ENCODE measurements at places on chromosomes 2 and 18.

GRCh38 chr18:13606604-13607254 is 119.6 kb downstream of the FAM210A start:
- DNase-seq: no peak

DNA sequence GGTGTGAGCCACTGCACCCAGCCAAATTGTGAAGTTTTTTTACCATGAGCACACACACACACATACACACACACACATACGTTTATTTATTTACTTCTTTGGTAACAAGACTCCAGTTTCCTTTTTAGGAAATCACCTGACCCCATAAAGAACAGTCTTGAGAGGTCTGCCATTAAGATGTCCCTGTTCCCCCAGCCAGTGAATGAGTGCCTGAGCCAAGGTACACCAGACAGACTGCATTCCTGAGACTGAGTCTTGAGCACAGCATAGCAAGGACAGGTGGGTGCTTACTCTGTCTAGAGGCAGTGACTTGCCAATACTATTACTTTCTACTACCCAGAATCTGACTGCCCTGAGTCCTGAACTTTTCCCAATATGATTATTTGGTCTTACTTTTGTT is 167.2 kb upstream of the SATB2 start:
- DNase-seq: no peak

DNA sequence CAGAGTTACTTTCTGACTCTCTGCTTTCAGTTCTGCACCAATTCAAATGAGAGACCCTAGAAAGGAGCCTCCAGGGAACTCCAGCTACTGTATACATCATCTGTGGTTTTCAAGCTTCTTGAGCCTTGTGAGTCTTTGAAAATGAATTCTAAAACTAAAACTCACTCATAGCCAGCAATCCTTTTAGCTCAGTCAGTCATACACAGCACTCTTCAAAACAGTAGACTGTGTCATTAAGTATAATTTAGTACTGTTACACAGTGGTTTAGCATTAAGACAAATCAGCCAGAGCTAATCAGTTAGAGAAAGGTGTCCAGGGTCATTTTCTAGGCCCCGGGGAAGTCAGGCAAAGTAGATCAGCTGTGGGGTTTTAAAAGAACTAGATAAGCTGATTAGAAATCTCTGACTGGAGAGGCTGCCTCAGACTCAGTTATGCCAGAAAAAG is 322.1 kb upstream of the THUMPD2 start:
- no peak for DNase-seq

DNA sequence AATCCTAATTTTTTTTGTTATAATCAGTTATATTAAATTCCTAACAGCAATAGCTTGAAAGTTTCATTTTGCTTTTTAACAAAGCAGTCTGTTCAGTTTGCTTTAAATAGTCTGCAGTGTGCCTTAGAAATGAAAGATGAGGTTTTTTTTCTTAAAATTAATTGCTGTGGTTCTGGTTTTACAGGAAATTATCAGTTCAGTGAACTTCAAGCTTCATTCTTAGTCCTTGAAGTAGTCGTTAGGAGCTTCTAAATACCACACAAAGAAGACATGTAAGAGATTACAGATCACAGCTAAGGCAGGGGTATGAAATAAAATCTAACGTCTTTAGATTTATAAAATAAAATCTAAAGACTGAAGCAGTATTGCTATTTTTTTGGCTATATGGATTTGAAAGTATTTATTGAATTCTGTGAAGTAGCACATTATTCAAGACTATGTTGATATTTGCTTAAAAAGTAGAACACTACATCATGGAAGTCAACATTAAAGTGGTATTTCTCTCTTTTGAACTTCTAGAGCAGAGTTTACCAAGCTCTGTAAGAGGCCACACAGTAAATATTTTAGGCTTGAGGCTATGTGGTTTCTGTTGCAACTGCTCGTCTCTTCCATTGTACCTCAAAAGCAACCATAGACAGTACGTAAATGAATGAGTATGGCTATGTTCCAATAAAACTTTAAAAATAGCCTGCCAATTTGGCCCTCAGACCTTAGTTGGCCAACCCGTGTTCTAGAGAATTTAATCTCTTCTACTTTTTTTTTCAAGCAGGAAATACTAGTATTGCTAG is 81.5 kb upstream of the STON1 start:
- DNase-seq: no peak

DNA sequence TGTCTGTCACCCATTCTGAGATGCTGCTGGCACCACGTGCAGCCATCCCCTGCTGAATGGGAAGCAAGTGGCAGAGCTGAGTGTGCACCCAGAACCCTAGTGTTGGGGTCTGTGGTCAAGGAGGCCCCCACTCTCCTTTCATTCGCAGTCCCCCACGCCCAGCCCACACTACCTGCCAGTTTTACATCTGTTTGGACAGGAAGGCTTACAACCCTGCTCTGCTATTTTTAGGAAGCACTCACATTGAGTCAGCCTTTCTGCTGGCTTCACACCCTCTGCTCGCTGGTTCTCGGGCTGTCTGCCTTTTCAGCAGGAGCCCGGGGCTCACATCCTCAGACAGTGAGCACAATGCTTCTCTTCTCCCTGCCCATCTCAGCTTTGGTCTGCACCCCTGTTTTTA is 10.7 kb upstream of the ADCY3 start:
- DNase-seq: no peak

GRCh38 chr18:24726727-24727492 is 266.5 kb downstream of the HRH4 start:
- DNase-seq: peak; percentile 70

GRCh38 chr18:35163721-35164120 is 77.1 kb upstream of the ZNF397 start:
- DNase-seq: no peak

DNA sequence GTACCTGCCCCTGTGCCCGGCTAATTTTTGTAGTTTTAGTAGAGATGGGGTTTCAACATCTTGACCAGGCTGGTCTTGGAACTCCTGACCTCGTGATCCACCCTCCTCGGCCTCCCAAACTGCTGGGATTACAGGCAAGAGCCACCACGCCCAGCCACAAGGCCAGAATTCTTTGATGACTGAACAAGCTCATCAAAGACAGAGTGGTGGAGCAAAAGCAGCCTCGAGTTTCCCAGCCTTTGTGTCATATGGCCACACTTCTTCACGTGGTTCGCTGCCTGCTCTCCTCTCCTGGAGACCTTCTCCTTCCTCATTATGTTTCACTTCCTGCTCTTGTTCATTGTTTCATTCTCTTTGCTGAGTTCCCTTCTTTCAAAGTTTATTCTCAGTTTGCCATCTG is 9.9 kb upstream of the NPC1 start:
- DNase-seq: no peak

DNA sequence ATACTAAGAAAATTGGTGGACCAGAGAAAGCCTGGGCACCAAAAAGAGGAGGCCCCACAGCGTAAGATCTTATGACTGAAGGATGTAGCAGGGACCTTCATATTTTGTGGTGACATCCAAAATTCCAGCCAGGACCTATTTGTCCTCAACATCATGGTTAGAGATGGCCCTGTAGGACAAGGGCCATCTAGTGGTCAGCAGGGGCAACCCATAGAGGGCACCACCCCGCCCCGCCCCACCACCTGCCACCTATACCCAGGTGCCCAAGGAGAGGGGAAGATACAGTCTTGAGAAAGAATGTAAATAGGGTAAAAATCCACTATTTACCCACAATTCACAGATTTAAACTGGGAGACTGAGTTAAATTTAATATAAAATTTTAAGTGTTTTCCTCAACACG is 59.6 kb upstream of the TMEM163 start:
- DNase-seq: peak; percentile 8

GRCh38 chr2:191679818-191680600 is 2.1 kb downstream of the NABP1 start:
- peak; percentile 35 for DNase-seq

GRCh38 chr2:24083567-24084385 is 858 bp downstream of the TP53I3 start:
- peak; percentile 98 for DNase-seq

- DNase-seq: no peak
These were observed 164.1 kb downstream of the GALNT14 start for GRCh38 chr2:30974092-30974491.

DNA sequence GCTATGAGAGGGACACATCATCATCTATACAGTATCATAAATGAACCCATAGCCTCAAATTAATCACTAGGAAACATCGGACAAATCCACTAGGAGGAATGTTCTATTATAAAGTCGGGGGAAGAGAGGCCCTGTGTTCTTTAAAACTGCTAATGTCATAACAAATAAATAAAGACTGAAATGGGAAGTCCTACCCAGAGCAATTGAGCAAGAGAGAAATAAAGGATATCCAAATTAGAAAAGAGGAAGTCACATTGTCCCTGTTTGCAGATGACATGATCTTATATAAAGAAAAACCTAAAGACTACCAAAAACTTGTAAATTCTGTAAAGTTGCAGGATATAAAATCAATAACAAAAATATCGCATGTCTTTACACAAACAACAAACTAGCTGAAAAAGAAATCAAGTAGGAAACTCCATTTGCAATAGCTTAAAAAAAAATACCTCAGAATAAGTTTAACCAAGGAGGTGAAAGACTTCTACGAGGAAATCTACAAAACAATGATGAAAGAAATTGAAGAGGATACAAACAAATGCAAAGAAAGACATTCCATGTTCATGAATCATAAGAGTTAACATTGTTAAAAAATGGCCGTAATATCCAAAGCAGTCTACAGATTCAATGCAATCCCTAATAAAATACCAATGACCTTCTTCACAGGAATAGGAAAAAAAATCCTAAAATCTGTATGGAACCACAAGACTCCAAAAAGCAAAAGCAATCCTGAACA is 30.6 kb downstream of the RTN4 start:
- DNase-seq: no peak

DNA sequence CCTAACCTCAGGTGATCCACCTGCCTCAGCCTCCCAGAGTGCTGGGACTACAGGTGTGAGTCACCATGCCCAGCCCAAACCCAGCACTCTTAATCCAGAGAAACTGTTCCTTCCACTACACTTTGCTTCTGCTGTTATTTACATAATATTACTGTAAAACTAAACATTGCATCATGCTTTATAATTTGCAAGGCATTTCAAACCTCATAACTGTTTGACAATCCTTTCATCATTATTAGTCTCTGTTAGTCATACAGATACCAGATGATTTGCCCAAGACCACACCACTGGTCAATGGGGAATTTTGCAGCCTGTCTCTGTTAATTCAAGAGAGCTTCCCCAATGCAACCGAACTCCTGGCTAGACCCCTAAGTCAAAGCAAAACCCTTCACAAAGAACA is 338.3 kb downstream of the ALK start:
- no peak for DNase-seq

- peak; percentile 14 for DNase-seq
These were observed 66.0 kb downstream of the TCF4 start for GRCh38 chr18:55522011-55522410.
